ENCODE measurements at places on chromosomes 13 and 19. TPM values are rescaled to one million over a fixed set of nuclear protein-coding genes. Genes with fewer than 3 reads are reported as not detected.

GRCh38 chr13:29883941-29884518 is 33.6 kb upstream of the UBL3 start:
- peak; percentile 25 for DNase-seq

DNA sequence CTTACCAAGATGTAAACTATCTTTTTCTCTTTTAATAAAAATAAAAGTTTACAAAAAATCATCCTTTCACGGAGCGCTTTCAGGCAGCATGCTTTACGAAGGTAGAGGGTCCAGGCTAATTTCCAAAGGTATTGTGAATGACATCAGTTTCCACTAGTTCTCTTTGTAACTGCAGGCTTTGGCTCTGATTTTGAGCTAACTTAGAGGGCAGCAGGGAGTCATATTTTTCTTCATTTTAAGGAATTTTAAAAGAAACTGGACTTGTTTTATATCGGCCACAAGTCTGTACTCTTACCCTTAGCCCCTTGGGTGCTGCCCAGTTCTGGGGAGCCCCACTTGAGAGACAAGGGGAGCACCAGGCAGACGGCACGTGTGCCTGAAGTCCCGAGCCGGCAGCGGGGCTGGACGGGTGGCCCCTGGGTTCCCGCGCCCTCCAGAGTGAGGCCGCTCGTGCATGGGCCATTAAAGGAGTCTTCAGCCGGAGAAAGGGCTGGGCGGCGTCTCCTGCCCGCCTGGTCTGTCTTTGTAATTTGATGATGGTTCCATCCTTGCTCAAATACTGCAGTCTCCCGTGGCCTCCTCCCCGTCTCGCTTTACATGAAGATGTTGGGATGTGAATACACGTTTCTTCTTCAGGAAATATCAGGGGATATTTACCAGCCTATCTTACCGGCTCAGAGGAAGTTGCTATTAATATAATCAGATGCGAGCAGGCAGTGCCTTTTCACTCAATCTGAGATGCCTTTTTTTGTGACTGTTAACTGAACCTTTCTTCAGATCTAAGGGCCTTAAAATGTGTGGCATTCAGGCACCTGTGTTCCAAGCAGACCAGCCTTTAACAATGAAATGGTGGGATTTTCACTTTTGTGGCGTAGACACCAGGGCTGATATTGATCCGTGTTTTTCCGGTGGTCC is 67.4 kb downstream of the GGACT start:
- peak; percentile 14 for DNase-seq

- DNase-seq = no peak
These were observed 995 bp upstream of the MKNK2 start for GRCh38 chr19:2051773-2052704.

DNA sequence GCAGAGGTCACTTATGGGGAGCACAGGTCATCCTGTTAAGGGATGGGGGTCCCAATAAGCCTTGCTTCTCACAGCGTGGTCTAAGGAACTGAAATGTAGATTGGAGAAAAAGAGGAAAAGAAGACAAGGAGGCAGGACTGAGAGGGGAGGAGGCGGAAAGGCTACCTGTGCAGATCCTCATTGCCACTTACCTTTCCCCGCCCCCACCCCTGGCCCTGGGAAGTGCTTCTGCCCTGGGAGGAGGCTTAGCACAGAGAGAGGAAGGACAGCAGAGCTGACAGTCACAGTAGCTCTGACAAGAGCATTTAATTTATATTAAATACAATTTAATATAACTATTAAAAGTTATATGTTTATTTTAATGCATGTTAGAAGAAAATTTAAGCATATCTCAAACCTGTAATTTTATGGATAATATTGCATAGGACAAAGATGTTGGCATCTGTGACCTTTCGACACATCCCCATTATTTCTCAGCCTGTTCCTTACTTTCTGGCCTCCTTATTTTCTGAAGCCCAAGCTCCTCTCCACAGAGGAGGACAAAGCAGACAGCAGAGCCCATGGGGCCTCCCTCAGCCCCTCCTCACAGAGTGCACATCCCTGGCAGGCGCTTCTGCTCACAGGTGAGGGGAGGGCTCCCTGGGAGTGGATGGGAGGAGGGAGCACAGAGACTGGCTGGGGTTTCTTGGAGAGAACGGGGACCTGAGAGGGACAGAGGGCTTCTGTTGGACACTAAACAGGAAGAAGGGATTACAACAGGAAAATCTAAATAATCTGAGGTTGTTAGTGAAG is 23.4 kb downstream of the CEACAM21 start:
- no peak for DNase-seq

DNA sequence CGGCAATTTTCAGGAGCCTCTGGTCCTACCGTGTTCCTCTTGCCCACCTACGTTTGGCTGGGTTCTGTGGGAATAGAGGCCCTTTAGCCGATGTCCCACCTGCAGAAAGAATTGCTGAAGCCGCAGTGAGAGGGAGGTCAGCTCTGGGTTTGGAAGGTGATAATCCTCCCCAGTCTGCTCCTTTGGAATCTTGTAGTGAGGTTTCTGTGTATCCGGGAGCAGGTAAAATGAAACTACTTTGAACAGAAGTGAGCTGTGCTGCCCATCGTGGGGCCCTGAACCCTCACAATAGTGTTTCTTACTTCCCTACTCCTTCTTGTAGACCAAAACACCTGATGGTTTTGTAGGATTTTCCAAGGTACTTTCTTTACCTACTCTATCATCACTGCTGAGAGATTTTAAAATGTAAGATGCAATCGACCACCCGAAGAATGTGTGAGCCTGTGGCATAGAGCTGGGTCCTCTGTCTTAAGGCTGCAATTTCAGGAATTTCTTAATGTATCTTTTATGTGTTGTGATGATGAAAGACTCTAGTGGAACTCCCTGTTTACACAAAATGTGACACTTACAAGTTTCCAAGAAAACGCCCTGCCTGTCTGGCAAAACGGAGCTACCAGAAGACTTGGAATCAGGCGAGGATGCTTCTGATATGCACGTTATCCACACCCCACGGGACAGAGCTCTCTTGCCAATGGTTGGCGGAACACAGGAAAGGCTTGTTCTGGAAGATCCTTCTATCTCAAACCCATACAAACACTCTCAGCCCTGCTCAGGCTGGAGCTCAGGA is 76.1 kb downstream of the RGCC start:
- no peak for DNase-seq

DNA sequence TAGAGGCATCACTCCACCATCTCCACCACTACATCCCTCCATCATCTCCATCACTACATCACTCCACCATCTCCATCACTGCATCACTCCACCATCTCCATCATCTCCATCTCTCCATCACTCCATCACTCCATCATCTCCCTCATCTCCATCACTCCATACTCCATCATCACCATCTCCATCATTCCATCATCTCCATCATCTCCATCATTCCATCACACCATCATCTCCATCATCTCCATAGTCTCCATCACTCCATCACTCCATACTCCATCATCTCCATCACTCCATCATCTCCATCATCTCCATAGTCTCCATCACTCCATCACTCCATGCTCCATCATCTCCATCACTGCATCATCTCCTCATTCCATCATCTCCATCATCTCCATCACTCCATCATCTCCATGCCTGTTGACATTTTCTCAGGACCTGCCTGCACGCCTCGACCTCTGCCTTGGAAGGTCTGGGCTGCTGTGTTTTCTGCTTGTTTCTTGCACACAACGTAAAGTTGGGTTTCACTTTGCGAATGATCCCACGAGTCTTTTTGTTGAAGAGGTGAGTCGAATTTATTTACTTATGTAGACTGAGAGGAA is 21.2 kb upstream of the RASA3 start:
- no peak for DNase-seq

DNA sequence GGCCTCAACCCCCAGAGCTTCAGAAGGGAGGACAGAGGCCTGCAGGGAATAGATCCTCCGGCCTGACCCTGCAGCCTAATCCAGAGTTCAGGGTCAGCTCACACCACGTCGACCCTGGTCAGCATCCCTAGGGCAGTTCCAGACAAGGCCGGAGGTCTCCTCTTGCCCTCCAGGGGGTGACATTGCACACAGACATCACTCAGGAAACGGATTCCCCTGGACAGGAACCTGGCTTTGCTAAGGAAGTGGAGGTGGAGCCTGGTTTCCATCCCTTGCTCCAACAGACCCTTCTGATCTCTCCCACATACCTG is 969 bp upstream of the CEACAM5 start:
- DNase-seq = no peak

DNA sequence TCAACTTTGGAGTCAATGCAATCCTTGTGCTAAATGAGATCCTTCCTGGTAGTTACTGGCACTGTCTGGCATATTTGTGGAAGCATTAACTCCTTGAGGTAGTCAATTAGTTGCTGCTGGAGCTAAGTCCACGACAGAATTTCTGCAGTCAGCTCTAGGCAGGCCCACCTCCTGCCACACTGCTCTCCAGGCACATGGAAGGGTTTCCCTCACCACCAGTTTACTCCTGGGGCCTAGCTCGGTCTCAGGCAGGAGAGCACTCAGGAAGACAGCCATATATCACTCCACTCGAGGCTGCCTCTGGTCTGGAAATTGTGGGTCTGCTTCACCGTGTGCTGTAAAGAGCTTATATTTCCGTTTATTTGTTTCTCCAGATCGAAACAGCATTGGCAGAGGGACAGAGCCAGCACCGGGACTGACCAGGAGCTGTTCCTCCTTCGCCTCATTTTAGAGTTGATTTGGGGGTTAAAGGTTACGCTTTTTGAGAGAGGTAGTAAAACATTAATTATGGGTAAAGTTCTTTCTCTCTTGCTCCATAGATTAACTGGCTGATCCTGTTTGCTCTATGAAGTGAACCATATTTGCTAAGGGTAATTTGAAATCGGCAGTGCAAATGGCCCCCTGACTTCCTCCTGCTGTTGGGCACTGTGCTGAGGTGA is 20.6 kb upstream of the GTF3A start:
- no peak for DNase-seq

GRCh38 chr19:18058208-18059009 is 28.3 kb downstream of the IL12RB1 start:
- peak; percentile 85 for DNase-seq

GRCh38 chr19:35882114-35882832 is 13.9 kb downstream of the APLP1 start:
- no peak for DNase-seq

DNA sequence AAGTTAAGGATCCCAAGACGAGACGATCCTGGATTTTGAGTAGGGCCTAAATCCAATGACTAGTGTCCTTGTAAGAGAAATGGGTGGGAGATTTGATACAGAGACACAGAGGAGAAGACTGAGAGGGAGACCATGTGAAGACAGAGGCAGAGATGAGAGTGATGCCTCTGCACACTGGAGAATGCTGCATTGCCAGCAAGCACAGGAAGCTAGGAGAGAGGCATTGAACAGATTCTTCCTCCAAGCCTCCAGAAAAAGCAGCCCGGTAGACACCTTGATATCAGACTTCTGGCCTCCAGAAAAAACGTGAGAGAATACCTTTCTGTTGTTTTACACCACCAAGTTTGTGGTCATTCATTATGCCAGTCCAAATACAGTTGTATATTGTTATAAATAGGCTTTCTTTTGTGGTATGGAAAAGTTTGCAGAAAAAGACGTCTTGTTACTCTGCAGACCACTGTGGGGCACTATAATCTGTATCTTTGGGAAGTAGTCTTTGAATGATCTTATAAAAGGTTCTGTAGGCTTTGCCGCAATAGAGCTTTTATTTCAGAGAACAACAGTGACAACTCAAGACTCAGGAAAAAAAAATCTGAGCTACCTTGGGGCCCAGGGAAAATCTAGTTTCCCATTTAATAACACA is 17.9 kb upstream of the RFC3 start:
- no peak for DNase-seq

- DNase-seq = no peak
These were observed 45.4 kb downstream of the ARHGEF18 start for GRCh38 chr19:7393939-7394730.

DNA sequence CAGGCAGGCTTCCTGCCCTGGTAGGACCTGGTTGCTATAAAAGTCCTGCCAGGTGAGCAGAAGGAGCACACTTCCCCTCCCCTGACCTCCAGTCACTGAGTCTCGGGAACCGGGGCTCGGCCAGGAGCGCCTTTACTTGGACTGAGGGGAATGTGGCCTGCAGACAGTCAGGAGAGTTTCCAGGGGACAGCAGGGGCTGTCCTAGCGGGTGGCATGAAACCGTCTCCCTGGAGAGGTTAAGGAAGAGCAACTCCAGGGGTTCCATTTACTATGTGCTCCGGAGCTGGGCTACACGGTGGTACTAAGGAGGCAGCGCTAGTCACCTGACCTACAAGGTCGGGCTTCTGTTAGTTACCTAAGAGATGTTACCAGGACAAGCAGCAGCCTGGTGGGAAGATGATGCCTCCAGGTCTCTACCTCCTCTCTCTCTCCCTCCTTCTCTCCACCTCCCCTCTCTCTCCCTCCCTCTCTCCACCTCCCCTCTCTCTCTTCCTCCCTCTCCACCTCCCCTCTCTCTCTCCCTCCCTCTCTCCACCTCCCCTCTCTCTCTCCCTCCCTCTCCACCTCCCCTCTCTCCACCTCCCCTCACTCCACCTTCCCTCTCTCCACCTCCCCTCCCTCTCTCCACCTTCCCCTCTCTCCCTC is 4.1 kb upstream of the CNOT3 start:
- no peak for DNase-seq

GRCh38 chr13:52001120-52001731 is 10.0 kb downstream of the ATP7B start:
- no peak for DNase-seq

GRCh38 chr13:33528896-33529295 is 243.3 kb upstream of the STARD13 start:
- no peak for DNase-seq

- no peak for DNase-seq
These were observed 23.9 kb upstream of the METTL21C start for GRCh38 chr13:102718746-102719145.

- no peak for DNase-seq
These were observed 474 bp upstream of the ZNF780B start for GRCh38 chr19:40056505-40056904.

GRCh38 chr19:8212212-8212611 is 3.0 kb downstream of the CERS4 start:
- DNase-seq = no peak

DNA sequence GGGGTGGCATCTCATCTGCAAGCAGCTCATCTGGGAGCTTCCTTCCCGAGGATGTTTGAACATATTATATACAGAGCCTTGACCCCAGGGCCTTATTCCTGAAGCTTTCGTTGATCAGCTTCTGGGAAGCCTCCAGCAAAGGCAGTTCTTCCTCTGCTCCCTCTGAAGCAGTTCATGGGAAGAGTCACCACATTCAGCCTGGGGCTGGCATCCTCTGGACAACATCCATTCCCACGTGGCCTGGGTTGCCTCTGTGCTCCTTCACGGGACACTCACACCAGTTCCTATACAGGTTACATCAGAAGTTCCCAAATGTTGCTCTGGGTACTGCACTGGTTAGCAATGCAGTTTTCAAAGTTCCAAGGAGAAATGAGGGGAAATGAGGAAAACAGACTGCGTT is 29.6 kb downstream of the COL4A2 start:
- DNase-seq = no peak

Gene CLIP3
- 37.6 TPM for total RNA-seq

Gene SUGP1
- total RNA-seq = 89.9 TPM

Gene PEG3
- not detected for total RNA-seq

Gene ACER1
- not detected for total RNA-seq

Gene TMPRSS9
- 0.12 TPM for total RNA-seq

Gene ZFP82
- total RNA-seq = 19.0 TPM

Gene ZNF525
- 6.9 TPM for total RNA-seq

Gene KLHL1
- total RNA-seq = 0.23 TPM

Gene RNF17
- not detected for total RNA-seq

Measured in neural crest cell (in vitro differentiated cells).